Common myeloid progenitor, CD34-positive (primary cell): ENCODE measurements at places on chromosomes 6 and 20.

DNA sequence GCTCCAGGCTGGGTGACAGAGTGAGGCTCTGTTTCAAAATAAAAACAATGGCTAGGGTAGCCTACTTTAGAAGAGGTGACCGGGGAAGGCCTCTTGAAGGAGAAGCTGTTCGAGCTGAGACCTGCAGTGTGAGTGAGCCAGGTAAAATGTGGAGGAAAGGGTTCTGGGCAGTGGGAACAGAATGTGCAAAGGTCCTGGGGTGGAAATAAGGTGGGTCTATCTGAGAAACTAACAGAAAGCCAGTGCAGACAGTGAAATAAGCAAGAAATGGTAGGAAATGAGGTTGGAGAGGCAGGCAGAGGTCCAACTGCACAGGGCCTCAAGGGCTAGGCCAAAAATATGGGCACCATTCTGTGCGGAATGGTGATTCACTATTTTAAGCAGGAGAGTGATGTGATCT lies 53.4 kb downstream of the BPIFB1 start:
- no peak overlapping the region for H3K4me3 ChIP-seq
- no peak overlapping the region for H3K27ac ChIP-seq
- H3K4me1 ChIP-seq: no peaks in the 10 kb centered on the region
- no peaks in the 10 kb centered on the region for H3K27me3 ChIP-seq
- H3K36me3 ChIP-seq: no peaks in the 10 kb centered on the region

DNA sequence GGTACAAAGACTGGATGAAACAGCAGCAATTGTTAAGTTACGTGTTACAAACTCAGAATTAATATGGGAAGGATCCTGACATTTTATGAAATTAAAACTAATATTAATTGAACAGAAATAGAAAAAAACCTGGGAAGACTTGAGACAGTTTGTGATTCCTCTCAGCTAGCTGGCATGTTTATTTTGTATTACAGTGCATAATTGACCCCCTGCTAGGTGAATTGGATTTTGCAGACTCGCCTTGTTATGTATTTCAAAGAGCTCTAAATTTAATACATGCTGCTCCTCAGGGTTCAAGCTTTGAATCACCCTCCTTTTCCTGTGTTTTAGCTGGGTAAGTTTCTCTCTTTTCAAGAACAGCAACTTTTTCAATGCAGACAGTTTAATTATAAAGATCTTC lies 339.4 kb downstream of the PLCB1 start:
- peaks cover 18% of the 10 kb centered on the region for H3K4me1 ChIP-seq
- no peak for DNase-seq
- no peaks in the 10 kb centered on the region for H3K36me3 ChIP-seq
- no peak overlapping the region for H3K4me3 ChIP-seq
- H3K27ac ChIP-seq: no peak overlapping the region
- no peaks in the 10 kb centered on the region for H3K27me3 ChIP-seq

DNA sequence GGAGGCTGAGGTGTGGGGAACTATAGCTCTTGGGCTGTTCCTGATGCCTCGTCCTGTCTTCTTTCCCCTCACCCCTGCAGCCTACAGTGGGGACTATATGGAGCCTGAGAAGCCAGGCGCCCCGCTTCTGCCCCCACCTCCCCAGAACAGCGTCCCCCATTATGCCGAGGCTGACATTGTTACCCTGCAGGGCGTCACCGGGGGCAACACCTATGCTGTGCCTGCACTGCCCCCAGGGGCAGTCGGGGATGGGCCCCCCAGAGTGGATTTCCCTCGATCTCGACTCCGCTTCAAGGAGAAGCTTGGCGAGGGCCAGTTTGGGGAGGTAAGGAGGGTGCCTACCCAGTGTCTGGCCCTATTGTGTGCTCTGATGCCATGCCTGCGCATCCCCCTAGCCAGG lies 11.5 kb upstream of the GTF2H4 start:
- no peak overlapping the region for H3K4me3 ChIP-seq
- no peaks in the 10 kb centered on the region for H3K4me1 ChIP-seq
- no peaks in the 10 kb centered on the region for H3K36me3 ChIP-seq
- H3K27ac ChIP-seq: no peak overlapping the region

GRCh38 chr6:72316675-72317380 lies 305.0 kb upstream of the KCNQ5 start:
- no peak for DNase-seq
- no peak overlapping the region for H3K4me3 ChIP-seq
- no peak overlapping the region for H3K27ac ChIP-seq
- H3K27me3 ChIP-seq: peaks cover 3% of the 10 kb centered on the region

GRCh38 chr6:139627091-139627490 lies 252.6 kb upstream of the CITED2 start:
- peak overlapping the region; percentile 69 for H3K27ac ChIP-seq
- no peak overlapping the region for H3K4me3 ChIP-seq
- no peak for DNase-seq
- H3K4me1 ChIP-seq: peaks cover 37% of the 10 kb centered on the region

- no peaks in the 10 kb centered on the region for H3K36me3 ChIP-seq
- H3K4me1 ChIP-seq: no peaks in the 10 kb centered on the region
- no peak for DNase-seq
- H3K4me3 ChIP-seq: no peak overlapping the region
Measured at GRCh38 chr20:63351811-63352591, 9.1 kb downstream of the CHRNA4 start.

DNA sequence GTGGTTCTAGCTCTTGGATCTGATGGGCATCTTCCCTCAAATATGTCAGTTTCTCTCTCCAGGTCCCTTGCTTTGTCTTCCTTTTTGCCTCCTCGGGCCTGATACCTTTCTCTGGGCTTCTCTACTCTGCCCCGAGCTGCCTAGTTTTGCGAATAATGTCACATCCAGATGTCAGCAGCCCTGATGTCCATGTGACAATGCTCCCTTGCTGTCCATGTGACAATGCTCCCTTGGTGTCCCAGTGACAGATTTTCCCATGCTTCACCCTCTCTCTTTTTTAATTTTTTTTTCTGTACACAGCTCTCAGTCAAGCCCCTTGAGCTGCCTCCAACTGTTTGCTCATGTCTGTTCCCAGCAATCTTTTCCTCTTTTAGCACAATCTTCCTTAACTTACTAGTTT lies 6.4 kb downstream of the TRAF3IP2 start:
- peaks cover 13% of the 10 kb centered on the region for H3K4me1 ChIP-seq
- DNase-seq: no peak
- H3K4me3 ChIP-seq: no peak overlapping the region
- peaks cover 15% of the 10 kb centered on the region for H3K36me3 ChIP-seq
- H3K27me3 ChIP-seq: no peaks in the 10 kb centered on the region
- no peak overlapping the region for H3K27ac ChIP-seq

DNA sequence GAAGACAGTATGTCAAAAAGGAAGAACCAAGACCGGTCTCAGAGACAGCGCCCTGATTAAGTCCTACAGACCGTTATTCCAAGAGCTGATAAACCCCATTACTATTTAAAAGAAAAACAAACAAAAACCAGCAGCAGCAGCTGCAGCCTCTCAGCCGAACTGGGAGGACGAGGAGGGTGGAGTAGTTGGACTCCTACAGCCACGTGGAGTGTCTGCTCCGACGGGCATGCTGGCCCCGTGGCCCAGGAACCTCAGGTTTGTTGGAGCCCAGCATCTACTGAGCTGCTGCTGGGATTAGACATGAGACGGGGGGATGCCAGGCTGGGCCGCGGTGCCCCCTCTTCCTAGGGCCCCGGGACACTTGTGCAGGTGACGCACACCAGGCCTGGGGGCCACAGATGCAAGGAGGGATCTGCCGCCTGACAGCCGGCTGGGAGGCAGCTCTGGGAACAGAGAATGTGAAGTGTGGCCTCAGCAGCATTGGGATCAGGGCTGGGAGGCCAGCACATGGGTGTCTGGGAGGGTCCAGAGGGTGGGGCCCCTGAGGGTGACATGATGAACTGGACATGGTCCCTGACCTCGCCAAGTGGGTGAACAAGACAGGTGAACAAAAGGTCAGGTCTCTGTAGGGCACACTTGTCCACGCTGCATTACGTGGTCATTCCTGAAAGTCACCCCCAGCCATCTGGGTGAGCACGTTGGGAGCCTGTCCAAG lies 2.9 kb upstream of the ZBTB46 start:
- H3K27me3 ChIP-seq: peaks cover 2% of the 10 kb centered on the region
- no peak overlapping the region for H3K27ac ChIP-seq
- DNase-seq: no peak

- no peak overlapping the region for H3K4me3 ChIP-seq
- DNase-seq: no peak
- peaks cover 45% of the 10 kb centered on the region for H3K4me1 ChIP-seq
- H3K27me3 ChIP-seq: no peaks in the 10 kb centered on the region
- peaks cover 41% of the 10 kb centered on the region for H3K36me3 ChIP-seq
Measured at GRCh38 chr6:43776799-43777776, 7.1 kb downstream of the VEGFA start.

DNA sequence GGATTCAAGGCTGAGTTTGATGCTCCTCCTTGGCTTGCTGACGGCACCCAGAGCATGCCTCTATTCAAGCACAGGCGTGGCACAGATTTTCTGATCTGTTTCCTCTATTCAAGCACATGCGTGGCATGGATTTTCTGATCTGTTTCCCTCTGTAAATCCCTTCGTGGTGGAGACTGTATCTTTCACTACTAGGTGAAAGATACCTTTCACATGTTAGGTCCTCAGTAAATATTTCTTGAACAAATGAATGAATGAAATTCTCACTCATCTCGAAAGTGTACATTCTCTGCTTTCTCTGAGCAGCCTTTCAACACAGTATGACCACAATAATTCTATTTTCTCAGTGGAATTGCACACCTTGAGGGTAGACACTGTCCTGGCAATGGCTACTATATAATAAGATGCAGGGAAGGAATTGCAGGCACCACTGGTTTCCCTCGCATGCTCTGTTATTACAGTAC lies 72.6 kb upstream of the F13A1 start:
- H3K4me3 ChIP-seq: no peak overlapping the region
- no peaks in the 10 kb centered on the region for H3K27me3 ChIP-seq
- DNase-seq: no peak

GRCh38 chr6:63806573-63806913 lies 170.9 kb downstream of the PHF3 start:
- H3K27ac ChIP-seq: no peak overlapping the region
- peaks cover 26% of the 10 kb centered on the region for H3K4me1 ChIP-seq
- H3K27me3 ChIP-seq: no peaks in the 10 kb centered on the region
- H3K36me3 ChIP-seq: no peaks in the 10 kb centered on the region
- peak overlapping the region; percentile 38 for H3K4me3 ChIP-seq
